ENCODE measurements at places on chromosomes 4 and X.

- DNase-seq = no peak
Observed at GRCh38 chr4:113468165-113469022, 293.1 kb downstream of the CAMK2D start.

DNA sequence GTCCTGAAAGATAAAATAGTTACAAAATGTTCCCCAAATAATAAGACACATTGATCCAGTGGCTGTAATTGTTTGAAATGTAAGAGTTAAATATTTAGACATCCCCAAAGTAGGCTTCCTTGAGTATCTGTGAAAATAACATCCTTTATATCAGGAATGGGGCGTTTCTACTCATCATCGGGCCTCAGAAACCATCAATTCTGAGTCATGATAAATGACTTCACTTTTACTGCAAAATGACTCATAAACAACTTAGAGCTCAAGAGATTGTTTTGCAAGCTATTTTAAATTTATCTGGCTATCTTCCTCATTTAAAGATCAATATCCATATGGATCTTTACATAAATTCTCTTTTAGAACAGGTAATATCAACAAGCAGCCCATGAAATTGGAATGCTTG lies 369.4 kb upstream of the CNKSR2 start:
- DNase-seq = no peak

DNA sequence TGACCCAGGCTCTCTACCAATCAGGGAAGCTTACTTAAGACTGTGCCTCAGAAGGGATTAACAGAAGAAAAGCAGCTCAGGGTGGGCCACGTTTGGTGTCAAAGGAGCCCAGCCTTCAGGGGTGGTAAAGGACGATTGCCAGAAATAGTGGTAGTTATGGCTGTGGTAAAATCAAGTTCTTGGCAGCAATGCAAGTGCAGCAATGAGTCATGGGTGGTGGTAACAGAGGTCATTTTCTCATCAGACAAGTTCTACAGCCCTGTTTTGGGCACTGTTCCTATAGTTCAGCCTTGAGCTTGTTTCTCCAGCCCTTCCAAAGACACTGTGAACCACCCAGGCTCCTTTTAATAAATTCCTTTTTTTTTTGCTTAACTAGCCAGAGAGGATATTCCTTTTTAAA lies 120.3 kb downstream of the EFHC2 start:
- no peak for DNase-seq

DNA sequence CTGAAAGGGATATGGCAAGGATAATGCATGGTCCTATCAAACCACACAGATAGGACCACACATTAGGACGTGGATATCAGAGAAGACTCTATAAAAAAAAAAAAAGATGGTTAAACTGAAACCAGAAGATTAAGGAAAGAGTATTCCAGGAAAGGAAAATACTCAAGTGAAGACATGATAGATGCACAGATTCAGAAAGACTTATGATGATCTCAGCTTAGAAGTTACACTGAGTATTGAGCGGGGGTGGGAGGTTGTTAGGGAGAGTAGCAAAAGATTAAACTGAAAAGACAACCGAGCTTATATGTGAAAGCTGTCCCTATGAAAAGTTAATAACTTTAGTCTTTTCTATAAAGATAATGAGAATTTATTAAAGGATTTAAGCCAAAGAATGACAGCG lies 211.0 kb upstream of the EMCN start:
- no peak for DNase-seq

All from T-helper 9 cell (primary cell).